Motor neuron (in vitro differentiated cells): ENCODE measurements at places on chromosomes 1 and 21.

GRCh38 chr21:36709030-36709867 is 10.3 kb downstream of the SIM2 start:
- ATAC-seq: no peak

GRCh38 chr21:14687268-14687625 is 141.1 kb upstream of the SAMSN1 start:
- ATAC-seq: no peak

- ATAC-seq: no peak
Observed at GRCh38 chr1:11940260-11940921, 5.9 kb downstream of the PLOD1 start.

DNA sequence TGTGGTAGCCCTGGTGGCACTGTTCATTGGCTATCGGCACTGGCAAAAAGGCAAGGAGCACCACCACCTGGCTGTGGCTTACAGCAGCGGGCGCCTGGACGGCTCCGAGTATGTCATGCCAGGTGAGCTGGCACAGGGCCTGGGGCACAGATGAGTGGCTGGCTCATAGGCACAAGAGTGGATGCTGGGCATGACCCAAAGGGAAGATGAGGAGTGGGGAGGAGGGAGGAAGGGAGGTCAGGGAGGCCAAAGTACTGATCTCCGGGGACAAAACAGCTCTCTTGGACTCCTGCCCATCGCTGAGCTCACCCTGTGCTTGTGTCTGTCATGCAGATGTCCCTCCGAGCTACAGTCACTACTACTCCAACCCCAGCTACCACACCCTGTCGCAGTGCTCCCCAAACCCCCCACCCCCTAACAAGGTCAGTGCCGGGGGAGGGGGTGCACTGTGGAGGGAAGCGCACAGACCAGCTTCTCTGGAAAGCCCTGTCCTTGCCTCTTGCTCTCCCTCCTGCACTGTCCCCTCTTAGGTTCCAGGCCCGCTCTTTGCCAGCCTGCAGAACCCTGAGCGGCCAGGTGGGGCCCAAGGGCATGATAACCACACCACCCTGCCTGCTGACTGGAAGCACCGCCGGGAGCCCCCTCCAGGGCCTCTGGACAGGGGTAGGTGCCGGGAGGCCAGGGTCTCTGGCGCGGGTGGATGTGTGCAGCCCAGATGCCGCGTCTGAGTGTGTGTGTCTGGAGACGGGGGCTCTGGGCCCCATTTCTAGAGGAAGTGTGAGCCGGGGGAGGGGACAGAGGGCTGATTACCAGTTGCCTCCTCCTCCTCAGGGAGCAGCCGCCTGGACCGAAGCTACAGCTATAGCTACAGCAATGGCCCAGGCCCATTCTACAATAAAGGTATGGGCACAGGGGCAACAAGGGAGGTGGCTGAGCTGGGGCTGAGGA is 7.3 kb upstream of the LRRC71 start:
- no peak for ATAC-seq

DNA sequence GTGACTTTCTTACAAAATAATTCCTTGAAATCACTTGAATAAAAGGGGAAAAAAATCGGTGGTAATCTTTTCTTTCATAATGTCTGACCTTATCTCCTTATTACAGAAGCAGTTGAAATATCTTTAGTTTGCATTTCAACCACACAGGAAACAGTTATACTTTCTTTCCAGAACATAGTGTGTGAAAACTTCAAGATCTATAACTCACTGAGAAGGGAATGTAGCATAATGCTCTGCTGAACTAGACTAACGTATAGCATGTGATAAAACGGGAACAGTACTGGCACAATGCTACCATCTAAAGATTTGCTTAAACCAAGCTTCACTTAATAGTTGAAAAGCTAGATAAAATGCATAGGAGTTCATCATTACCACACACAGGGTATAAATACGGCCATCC is 45.0 kb downstream of the VAV3 start:
- ATAC-seq: no peak

DNA sequence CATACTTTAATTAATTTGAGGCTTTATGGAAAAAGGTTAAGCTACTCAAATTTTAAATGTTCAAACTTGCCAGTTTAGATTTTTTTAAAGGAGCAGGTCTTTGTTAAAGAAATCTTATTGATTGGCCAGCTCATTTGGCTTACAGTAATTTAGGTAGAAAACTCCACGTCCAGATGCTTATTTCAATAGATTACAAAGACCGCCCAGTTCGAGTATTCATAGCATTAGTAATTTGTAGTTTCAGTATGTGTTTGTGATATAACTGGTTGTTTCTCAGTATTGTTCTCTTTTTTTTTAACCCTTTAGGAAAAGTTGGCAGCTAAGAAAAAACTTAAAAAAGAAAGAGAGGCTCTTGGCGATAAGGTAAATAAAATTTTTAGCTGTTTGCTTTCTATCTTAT is 1.6 kb downstream of the RPF1 start:
- ATAC-seq: no peak

- ATAC-seq: no peak
Observed at GRCh38 chr1:44596511-44596910, 77.8 kb downstream of the TMEM53 start.

DNA sequence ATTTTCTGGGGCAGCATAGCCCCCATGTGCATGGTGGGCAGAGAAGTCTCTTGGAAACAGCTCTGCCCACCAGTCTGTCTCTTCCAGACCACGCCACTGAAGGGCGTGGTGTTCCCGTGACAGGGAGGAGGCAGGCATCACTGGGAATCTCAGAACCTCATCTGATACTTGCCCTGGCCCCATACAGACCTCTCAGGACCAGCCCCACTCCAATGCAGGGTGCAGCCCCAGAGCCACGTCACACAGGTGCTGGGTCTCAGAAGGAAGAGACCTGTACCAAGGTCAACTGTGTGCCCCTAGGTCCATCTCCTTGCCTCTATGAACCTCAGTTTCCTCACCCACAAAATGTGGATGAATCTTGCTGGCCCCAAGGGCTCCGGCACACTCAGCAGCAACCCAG is 7.3 kb downstream of the RAP1GAP start:
- no peak for ATAC-seq

GRCh38 chr1:36910886-36911540 is 123.3 kb downstream of the GRIK3 start:
- no peak for ATAC-seq

GRCh38 chr1:36359911-36360550 is 25.7 kb downstream of the STK40 start:
- ATAC-seq: no peak

DNA sequence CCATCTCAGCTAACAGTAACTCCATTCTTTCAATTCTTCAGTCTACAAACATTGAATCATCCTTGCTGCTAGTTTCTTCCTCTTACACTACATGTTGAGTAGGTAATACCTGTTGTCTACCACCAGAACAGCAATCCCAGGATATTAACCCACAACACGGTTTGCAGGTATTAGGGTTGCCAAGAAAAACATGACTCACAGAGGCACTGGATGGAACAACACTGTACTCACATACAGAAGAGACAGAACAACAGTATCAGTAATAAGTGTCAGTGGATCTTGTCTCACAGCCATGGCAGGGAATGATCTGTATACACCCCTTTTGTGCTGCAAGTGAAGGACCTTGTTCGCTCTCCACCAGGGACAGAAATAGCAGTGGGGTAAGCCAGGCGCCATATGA is 212.1 kb downstream of the GPR52 start:
- ATAC-seq: no peak

DNA sequence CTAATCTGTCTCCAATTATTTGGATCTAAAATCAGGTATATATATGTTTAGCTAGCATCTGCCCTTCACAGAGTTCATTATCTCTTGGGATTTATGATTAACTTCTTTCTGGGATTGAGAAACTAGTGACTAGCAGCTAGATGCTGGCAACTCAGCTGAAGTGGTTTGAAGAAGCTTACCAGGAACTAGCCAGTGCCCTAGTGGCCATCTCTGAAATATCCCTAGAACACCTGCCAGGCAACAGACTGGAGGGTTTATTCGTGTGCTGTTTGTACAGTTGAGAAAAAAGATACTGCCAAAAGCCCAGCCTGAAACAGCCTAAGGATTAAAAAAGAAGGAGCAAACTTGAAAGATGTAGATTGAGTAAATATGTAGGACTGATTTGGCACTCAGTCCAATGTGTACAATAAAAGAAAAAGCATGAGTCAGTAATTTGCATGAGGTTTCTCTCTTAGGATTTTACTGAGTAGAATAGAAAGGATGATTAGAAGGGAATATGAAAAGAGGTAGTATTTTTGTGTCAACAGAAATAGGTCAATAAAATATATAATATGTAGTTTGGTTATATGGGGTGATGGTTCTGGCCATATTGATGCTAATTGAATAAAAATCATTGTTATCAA is 1144.6 kb upstream of the ADGRL2 start:
- peak; percentile 42 for ATAC-seq

DNA sequence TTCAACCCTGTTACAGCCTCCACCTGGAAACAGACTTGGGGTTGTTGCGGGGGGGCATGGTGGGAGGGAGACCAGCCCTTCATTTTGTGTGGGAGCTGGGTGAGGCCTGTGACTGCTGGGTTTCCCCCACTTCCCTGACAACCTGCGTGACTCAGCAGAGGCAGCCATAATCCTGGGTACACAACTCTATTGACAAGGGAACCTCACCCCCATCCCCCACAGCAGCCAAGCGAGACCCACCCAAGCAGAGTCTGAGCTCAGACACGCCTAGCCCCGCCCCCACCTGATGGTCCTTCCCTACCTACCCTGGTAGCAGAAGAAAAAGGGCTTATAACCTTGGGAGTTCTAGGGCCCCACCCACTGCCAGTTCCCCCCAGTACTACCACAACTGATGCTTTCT is 8.0 kb upstream of the CCDC190 start:
- no peak for ATAC-seq
